ENCODE measurements at places on chromosomes 2 and 18.

- DNase-seq = peak; percentile 7
Measured at GRCh38 chr2:203155406-203155805, 83.4 kb upstream of the CYP20A1 start.

DNA sequence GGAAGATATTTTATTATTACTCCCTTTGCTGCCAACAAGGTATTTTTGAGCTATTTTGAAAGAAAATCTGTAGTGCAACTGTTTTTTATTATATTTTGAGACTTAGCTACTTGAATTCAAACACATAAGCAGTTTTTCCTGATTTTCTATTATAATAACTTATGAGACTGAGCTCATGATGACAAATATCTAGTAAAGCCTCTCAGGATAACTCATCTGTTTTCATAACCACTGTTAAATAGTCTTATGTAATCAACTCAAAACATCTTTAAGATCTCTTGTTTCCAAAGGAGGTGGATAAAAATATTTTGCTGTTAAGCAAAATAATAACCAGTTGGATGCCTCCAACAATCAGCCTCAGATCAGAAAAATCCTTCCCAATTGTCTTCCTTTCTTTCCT is 21.9 kb upstream of the PPP1CB start:
- DNase-seq = no peak

- DNase-seq = no peak
Measured at GRCh38 chr2:201016859-201017258, 53.4 kb upstream of the ORC2 start.

- DNase-seq = no peak
Measured at GRCh38 chr2:239021651-239022436, 174.0 kb downstream of the TWIST2 start.

GRCh38 chr2:60268661-60269060 is 284.8 kb downstream of the BCL11A start:
- no peak for DNase-seq

- DNase-seq = peak; percentile 64
Measured at GRCh38 chr18:69599377-69599776, 198.7 kb downstream of the DOK6 start.

- no peak for DNase-seq
Measured at GRCh38 chr2:13018490-13018889, 301.8 kb downstream of the TRIB2 start.

GRCh38 chr2:5849562-5849961 is 157.4 kb downstream of the SOX11 start:
- no peak for DNase-seq

GRCh38 chr2:144701259-144701658 is 181.3 kb upstream of the ZEB2 start:
- DNase-seq = no peak

- DNase-seq = no peak
Measured at GRCh38 chr2:241417626-241418025, 61.5 kb downstream of the FARP2 start.

- peak; percentile 76 for DNase-seq
Measured at GRCh38 chr2:27185331-27186026, 26.4 kb upstream of the ATRAID start.

- peak; percentile 94 for DNase-seq
Measured at GRCh38 chr2:239267288-239267951, 133.4 kb downstream of the HDAC4 start.

DNA sequence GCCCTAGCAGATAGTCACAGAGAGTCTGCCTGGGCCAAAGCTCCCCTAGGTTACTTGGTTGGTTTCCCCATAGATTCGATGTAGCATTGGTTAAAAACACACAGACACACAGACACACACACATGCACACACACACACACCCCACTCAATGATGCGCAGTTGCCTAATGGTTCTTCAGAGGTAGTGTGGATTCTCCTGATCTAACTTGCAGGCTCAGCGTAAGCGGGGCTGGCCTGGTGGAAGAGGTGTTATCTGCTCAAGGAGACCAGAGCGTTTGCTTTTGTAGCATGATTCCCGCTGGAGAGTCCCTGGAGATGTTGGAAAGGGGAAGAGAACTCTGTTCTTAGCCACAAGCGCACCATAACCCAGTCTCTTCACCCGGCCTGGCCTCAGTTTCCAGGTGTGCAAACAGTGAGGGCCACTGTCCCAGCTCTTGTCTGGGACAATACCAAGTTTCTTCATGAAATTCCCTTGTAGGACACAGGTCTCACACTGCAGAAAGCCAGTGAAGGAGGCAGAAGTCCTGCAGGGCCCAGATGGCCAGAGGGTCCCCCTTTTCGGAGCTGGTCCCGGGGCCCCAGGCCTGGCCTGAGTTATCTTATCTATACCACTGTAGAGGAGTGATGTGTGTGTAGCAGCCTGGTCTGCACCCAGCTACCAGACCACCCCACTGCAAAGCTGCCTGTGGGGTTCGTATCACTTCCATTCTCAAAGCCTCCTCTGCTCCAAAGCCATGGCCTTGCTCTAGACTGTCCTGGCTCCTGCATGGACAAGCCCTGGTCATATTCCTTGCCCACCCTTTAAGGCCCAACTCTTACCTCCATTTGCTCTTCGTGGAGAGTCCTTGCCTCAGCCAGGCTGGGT is 3.7 kb downstream of the ACKR3 start:
- no peak for DNase-seq

- no peak for DNase-seq
Measured at GRCh38 chr18:78240627-78241252, 738.9 kb upstream of the SALL3 start.

GRCh38 chr18:46335534-46336101 is 231.4 kb downstream of the HAUS1 start:
- peak; percentile 36 for DNase-seq

DNA sequence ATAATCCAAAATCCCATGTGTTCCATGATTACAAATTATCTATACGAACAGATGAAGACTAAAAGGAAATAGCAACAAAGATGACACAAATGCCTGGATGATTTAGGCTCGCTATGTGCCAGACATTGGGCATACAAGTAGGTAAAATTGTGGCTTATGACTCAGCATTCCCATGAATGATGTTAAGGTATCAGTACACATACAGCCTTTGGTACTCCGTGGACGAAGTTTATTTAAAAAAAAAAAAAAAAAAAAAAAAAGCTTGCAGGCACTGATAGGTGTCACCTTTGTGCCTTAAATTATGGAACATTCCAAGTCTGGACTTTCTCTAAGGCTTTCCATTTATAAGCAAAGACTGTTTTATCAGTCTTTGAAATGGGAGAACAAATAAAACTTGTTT is 2.7 kb downstream of the CHAC2 start:
- DNase-seq = no peak

- no peak for DNase-seq
Measured at GRCh38 chr2:129741623-129742022, 237.8 kb upstream of the RAB6C start.

DNA sequence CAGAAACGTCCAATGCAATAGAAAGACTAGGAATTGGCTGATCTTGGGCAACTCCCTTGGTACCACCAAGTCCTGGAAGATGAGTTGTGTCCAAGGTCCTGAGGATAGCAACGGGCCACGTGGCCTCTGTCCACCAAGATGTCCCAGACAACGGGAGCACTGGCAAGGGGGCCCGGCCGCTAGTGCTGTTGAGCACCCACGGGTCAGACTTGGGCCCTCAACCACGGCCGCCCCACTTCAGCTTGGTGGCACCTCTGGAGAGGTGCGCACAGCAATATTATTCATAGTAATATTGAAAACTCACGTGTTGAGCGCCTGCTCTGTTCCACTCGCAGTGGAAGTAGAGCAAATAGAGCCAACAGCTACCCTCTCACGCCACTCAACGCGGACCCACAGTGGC is 19.0 kb downstream of the PASK start:
- no peak for DNase-seq

DNA sequence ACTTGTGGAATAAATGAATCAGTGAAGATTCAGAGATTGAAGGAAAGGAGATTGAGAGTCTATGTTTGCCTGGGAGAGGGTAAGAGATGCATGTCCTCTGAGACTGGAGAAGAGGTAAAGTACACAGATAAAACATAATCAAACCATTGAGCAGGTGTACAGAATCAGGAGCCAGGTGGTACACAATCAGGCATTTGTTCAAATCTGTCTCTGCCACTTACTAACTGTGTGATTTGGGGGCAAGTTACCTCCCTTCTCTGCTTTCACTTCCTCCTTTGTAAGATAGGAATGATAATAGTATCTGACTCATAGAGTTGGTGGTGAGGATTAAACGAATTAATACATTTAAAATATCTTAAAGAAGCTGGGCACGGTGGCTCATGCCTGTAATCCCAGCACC is 94.0 kb downstream of the CDK15 start:
- DNase-seq = peak; percentile 39

- no peak for DNase-seq
Measured at GRCh38 chr2:238868616-238869292, 20.9 kb downstream of the TWIST2 start.

- no peak for DNase-seq
Measured at GRCh38 chr2:68000170-68000825, 62.5 kb downstream of the C1D start.

GRCh38 chr2:86000131-86000937 is 105.4 kb downstream of the POLR1A start:
- DNase-seq = no peak

GRCh38 chr2:177651833-177652232 is 259.3 kb downstream of the AGPS start:
- DNase-seq = no peak

Data from RPMI8226 (cell line).